ENCODE measurements at places on chromosomes 5 and 9.

- DNase-seq: no peak
These were observed 92.5 kb downstream of the SIL1 start for GRCh38 chr5:139105621-139106071.

DNA sequence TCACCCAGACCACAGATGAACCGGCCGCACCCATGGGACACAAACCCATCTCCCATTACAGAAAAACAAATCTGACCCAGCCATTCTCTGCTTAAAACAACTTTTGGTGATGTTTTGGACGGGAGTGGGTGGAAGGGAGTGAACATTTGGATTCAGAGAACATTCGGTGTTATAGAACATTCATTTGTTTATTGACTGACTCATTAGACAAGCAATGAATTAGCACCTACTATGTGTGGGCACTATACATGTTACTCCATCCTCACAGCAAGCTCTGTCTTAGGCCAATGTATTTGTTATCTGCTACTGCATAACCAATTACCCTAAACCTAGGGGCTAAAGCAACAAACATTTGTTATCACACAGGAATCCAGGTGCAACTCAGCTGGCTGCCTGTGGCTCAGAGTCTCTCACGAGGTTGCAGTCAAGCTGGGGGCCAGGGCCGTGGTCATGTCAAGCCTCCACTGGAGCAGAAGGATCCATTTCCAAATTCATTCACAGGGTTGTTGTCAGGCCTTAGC lies 5.1 kb upstream of the ERGIC1 start:
- no peak for DNase-seq

DNA sequence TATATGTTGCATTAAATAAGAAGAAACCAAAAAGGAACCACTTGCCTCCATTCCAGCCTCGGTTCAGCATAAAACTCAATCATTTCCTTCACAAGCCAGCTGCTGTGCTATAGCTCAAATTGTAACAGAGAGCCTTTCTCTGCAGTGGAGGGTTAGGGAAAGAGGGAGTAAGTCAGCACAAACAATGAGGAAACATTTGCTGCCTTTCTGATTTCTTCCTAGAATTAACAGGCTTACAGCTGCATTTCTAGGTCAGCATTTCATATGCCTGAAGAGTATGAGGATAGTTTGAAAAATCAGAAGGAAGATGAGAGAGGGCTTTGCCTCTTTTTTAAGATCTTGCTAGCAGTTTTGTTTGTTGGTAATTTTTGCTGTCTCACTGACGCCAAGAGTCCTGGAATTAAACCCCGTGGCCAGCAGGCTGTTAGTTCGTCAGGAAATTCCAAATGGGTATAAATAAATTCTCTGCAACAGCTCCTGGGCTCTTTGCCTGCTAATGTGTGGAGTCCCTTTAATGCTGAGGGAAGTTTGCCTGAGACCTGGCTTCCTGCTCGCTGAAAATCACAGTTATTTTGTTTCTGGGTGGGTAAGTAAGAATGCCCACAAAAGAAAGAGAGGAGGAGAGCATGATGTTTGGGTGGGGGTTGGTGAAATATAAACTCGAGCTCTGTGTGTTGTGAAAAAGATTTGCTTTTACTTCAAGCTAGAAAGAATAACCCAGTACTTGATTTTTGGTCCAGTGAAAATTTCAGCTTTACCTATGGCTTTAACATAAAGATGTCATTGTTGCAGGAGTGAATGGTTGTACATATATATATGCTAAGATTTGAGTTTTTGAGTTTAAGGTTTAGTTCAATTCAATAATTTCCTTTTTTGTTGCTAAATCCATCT lies 148.1 kb upstream of the DMRT1 start:
- DNase-seq: no peak

- no peak for DNase-seq
These were observed 60.9 kb downstream of the CXXC5 start for GRCh38 chr5:139708877-139709581.

- no peak for DNase-seq
These were observed 49.4 kb downstream of the SMC2 start for GRCh38 chr9:104143550-104143910.

DNA sequence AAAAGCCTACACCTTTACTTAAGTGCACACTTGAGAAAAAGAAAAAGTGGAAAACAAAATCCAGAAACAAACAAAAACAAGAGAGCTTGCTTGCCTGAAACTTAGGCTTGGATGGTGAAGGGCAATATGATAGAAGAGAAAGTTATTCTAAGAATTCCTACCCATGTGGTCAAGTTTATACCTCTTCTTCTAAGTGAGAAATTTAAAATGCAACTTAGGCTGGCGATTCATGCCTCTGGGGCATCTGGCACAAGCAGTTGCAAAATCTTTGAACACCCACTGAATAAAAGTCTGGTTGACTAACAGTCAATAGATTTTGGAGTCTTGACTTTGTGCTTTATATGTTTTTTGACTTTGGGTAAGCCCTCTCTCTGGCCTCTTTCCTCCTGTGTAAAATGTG lies 239.6 kb downstream of the KDM4C start:
- no peak for DNase-seq

DNA sequence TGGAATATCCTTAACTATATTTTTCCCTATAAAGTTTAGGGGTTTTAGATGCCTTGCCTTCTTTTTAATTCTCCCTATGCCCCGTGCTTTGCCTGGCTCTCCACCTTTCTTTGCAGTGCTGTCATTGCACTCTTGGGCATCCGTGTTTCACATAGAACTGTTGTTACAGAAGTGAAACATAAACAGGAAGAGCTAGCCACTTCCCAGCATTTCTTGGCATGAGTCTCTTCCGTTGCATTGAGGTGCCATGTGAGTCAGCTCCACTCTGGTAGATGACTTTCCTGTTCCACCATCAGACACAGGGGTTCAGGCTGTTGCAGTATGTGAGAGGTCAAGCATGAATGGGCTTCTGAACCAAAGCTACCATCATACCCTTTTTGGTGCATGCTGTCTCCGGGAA lies 73.4 kb downstream of the ANGPTL2 start:
- DNase-seq: peak; percentile 31

- DNase-seq: no peak
These were observed 681 bp upstream of the ETF1 start for GRCh38 chr5:138543730-138544104.

- no peak for DNase-seq
These were observed 718 bp upstream of the DENND4C start for GRCh38 chr9:19229595-19230354.

- no peak for DNase-seq
These were observed 1410.7 kb upstream of the C9orf72 start for GRCh38 chr9:28984016-28984415.

DNA sequence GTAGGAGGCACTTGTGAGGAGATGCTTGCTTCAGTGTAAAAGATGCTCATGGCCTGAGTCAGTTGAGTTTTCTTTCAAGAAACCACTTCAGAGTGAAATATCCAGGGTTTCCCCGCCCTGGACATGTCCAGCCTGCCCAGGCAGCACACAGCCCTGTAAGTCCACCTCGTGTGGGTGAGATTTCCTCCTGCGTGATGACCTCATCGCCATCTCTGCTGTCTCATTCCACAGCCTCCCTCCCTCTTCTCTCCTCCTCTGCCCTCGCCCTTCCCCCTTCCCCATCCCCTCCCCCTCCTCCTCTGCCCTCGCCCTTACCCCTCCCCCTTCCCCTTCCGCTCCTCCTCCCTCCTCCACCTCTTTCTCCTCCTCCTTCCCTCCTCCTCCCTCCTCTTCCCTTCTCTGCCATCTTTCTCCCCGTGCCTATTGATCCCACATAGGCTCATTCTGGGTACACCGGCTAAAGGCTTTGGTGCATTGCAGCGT lies 34.0 kb upstream of the NCS1 start:
- DNase-seq: no peak

DNA sequence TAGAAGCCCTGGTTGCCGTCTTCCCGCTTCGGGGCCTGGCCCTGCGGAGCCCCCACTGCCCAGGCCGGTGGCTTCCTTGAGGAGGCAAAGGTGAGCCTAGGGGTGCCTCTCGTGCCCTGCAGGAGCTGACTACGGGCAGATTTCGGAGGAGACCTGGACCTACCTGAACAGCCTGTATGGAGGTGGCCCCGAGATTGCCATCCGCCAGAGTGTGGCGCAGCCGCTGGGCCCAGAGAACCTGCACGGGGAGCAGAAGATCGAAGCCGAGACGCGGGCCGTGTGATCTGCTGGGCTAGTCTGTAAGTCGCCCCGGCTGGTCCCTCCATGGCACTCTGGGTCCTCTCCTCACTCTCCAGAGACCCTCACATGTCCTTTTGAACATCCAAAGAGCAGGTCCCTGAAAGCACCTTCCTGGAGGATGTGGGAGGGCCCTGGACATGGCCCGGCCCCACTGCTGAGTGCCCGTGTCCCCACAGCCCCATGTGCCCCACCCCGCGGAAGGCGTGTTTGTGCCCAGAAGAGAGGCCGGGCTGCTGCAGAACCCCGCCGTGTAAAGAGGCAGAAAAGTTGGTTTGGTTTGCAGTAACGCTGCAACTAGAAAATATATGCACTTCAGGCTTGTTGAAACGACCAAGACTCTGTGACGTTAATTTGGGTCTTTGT lies 44.9 kb downstream of the USP20 start:
- DNase-seq: no peak

DNA sequence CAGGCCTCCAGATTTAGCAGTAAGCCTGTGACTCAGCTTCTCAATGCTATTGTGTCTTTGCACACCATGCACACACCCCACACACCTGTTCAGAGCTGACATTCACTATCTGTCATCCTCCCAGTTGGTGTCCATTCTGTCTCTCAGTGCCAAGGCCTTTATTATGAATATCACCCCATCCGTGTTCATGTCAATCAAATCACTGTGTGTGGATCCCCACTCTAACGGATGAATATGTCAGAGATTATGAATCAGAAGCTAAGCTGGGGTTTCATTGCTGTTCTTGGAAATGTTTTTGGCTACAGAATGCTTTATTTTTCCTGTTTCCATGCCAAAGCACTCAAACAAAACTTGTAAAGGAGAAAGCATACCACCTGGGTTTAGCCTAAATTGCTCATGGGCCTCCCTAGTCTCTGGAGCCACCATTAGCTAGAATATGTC lies 9.4 kb upstream of the MAMDC2 start:
- DNase-seq: no peak
